ENCODE measurements at places on chromosomes 2 and 18.
A peak's percentile ranks its signal among the peaks of the same experiment; 100 is the strongest.

GRCh38 chr2:54468673-54469072, 12.5 kb downstream of the SPTBN1 start:
- no peak for DNase-seq

GRCh38 chr2:221883976-221884375, 311.9 kb upstream of the EPHA4 start:
- DNase-seq: no peak

DNA sequence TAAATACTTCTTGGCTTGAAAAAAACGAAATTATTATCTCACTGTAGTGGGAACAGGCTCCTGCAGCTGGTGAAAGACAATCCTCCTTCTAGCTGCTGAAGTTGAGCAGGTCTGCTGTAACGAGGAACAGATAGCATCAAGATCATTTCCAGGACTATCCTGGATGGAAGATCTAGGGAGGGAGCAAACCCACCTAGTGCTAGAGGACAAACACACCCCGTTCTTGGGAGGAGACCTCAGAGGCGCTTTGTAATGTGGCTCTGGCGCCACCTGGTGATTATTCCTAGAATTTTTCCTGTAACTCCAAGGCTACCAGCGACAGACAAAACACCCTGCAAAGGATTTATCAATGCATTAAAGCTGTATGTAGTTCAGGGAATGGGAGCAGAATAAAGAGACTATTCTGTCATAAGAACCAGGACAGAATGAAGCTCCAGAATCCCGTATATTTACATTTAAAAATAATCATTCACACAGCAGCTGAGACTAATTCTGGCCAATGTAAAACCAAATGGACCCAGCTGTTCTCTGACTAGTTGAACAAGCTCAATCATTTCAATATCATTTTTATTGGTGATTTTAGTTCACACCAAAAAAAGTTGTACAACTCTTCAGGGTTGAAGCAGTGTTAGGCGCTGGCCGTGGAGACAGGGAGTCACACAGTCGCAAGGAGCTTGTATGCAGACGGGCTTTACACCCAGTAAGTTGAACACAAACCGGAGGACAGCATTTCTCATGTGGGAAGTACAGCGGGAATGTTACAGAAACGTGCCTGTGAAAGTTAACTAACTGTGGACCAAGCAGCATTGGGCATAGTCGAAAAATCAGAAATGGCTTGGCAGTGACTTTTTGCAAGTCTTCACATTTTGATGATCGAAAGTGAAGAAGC, 290.3 kb downstream of the TRIB2 start:
- peak; percentile 38 for DNase-seq

- no peak for DNase-seq
Observed at GRCh38 chr2:9256147-9256546, 49.5 kb downstream of the ASAP2 start.

DNA sequence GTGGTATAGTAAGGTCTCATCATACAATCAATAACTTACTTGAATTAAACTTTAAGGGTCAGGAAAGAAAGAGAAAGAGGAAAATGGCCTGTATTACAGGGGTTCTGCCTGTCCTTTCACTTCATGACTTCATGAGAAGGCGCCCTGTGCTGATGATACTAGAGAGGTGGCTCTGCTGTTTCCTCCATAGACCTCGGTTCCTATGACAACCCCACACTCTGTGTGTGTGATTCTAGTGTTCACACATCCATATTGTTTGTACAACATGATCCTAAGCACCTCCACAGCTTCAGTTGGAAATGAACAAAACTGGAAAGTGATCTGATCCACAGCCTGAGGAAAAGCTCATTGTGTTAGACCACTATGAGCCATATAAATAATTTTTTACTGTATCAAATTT, 7.0 kb upstream of the REEP1 start:
- no peak for DNase-seq

- DNase-seq: no peak
Observed at GRCh38 chr2:201320701-201321100, 36.4 kb downstream of the FLACC1 start.

DNA sequence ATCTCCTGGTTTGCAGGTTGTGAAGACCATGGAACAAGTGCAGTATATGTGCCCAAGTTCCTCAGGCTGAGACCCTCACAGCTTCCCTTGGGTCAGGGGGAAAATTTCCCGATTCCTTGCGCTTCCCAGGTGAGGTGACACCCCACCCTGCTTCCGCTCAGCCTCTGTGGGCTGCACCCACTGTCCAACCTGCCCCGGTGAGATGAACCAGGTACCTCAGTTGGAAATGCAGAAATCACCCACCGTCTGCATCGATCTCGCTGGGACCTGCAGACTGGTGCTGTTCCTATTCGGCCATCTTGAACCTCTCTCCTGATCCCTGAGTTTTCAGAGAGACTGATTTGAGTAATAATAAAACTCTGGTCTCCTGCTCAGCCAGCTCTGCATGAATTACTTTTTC, 30.6 kb downstream of the CHCHD5 start:
- no peak for DNase-seq

DNA sequence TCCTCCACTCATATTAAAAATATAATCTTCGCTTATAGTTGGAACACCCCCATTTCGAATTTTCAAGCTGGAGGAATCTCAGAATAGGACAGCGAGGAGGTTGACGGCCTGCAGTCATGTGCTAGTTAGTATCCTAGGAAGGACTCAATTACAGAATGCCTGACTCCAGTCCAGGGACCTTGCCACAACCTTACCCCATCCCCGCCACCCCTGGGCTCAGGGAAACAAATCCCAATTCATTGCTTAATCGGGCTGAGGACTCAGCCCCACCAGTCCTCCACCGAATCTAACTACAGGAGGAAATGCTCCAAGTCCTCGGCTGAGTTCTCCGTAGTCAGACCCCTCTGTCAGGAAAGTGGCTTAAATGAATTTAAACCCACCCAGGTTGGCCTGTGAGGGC, 31.7 kb upstream of the ZBTB7C start:
- DNase-seq: no peak

GRCh38 chr2:25339791-25340180, 1.9 kb downstream of the DNMT3A start:
- no peak for DNase-seq

- DNase-seq: no peak
Observed at GRCh38 chr2:75186821-75187220, 12.5 kb downstream of the TACR1 start.

DNA sequence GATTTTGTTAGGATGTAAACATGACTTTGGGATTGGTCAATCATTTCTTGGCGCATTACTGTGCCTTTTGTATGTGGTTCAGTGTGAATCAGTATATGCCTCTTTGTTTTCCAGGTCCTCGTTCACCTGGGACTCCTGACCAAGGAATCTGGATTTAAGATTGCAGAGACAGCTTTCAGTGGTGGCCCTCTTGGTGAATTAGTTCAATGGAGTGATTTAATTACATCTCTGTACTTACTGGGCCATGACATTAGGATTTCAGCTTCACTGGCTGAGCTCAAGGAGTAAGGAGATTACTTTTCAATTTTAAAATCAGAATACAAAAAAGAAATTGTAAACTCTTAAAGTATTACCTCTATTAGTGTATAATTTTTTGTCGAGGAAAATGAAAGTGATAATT, 87.6 kb downstream of the MGAT5 start:
- no peak for DNase-seq

DNA sequence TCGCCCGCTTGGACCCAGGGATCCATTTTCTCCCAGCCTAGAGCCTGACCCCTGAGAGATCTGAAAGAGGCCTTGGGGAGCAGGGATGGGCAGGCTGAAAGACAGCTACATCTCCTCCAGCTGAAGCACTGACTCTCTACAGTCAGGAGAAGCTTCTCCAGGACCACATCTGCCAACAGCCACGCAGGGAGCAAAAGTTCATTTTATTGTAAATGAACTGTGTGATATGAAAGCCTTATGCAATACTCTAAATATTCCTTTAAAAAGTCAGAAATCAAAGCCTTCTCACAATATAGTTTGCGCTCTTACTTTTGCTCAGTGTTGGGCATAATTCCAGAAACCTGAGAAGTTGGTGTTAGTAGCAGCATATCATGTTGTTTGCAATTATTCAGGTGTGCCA, 428.9 kb upstream of the RAB6C start:
- no peak for DNase-seq

- no peak for DNase-seq
Observed at GRCh38 chr2:190270298-190270697, 49.3 kb downstream of the HIBCH start.

- no peak for DNase-seq
Observed at GRCh38 chr18:9608298-9608697, 6.1 kb downstream of the PPP4R1 start.

DNA sequence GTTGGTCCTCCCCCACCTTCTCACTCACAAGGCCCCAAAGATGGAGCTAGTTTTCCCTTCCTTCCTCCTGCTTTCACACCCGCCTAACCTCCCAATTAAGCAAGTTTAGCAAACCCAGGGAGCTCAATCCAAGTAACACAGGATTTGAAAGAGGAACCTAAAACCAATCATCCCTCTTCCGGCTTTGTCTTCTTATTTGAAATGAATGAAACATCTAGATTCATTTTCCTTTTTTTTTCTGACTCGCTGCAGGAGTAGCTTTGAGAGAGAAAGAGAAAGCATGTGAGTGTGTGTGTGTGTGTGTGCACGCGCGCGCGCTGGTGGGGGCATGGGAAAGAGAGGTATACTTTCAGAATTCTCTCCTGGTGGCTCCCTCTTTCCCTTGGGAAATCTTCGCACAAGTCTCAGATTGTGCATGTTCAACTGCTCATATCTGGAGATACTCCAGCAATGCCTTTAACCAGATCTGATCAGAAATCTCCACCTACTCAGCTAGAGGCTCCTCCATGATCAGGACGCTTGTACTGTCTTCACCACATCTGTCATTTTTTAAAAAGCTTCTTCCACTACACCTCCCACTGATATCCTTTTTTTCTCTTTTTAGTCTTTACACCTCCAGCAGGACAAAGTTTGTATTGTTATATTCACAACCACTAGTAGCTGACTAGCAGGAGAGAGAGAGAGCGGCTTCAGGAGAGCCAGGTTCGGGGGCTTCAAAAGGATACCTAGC, 1.7 kb downstream of the SLC8A1 start:
- DNase-seq: no peak

DNA sequence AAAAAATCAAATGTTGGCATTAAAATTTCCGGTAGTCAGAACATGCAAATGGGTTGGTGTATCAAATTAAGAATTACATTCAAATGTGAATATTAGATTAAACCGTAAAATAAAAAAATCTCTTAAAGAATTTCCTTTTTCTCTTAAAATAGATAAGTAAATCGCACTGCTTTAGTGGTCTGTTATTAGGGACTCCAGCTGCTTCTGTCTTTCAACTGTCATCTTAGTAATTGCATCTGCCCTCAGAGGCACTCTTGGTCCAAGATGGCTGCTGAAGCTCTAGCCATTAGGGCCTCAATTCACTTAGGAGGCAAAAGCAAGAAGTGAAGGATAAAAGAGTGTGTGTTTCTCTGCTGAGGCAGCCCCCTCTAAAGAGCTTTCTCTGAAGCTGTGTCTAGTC, 132.4 kb downstream of the MGAT5 start:
- DNase-seq: no peak

DNA sequence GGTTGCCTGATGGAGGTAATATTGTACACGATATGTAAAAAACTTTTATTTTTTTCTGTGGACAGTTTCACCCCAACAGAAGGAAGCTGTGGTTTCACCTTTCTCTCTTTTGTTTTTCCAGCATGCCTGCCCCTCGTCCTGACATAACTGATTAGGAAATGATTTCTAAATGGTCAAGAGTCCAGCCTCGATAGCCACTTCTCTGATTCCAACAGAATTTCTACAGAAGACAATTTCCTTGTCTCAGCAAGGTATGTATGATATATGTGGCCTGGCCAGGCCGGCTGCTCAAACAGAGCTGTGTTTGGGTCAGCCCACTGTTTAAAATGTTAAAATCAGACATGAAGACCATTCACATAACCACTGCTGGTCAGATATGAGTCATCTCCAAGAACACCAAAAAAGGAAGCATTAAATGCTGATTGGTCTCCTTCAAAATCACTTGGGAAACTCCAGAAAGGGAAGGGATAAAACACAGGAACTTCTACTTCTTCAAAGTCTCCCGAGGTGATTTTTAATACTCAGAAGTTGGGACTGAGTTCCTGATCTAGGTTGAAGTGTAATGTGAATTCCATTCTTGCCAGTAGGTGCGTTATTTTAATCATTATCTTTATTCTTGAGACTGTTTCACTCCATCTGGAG, 22.3 kb downstream of the ATP8B1 start:
- DNase-seq: no peak

DNA sequence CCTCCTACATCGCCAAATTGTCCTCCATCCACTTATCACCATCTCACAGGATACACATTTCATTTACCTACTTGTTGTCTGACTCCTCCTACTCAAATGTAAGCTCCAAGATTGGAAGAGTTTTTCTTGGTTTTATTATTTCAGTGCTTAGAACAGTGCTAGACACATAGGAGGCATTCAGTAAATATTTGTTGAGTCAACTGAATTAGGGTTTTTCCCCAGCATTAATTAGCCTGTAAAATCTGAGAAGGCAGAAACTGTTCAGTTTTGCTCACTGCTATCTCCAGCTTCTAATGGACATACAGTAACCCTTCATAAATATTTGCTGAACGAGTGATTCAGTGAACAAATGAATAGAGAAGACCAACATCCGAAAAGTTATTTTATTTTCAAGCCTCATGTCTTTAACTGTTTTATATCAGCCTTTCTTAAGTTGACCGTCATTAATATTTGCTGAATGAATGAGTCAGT, 800 bp downstream of the TTC21B start:
- DNase-seq: no peak

- no peak for DNase-seq
Observed at GRCh38 chr18:34942975-34943374, 98.2 kb upstream of the MAPRE2 start.

DNA sequence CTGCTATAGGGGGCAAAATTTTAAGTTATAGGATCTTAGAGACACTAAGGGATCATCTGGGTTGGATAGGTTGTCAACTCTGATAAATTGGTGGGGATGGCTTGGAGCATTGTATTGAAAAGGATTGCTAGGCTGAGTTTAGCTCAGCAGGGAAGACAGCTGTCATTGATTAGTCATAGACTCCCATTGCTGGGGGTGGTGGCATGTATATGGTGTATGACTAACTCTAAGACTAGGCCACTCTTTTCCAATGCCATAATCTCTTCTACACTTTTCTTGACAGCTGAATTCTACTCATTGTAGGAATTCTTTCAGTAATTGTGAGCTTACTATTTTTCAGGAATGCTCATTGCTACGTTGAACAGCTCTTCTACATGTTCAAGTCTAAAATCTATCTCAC, 81.3 kb upstream of the PELI1 start:
- no peak for DNase-seq

DNA sequence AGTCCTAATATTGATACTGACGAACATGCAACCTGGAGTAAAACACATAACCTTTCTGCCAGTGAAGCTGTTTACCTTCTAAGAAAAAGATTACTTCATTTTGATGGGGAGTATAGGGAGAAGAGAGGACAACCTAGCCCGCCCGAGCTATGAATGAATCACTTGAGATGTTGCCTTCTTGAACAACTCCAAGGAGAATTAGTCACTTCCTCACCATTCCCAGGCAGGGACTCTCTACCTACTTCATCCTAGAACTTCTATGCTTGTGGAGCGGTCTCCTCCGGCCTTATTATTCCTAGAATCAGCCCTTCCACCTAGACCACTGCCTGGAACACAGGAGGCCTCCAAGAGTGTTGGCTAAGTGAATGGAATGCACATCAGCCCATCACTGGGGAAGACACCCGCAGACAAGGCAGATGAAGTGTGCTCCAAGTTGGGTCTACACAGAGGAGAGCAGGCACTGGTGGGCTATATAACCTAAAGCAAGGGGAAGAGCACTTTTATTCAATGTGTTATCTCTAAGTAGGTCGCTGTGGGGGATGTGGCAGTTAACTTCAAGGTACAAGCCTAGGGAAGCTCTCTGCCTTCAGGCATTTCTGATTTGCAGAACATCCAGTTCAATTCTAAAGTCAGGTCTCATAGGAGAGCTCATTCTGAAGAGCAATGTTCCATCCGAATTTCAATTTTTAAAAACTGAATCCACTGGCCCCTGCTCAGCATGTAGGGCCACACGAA, 57.4 kb downstream of the STK39 start:
- no peak for DNase-seq

All from central memory CD8-positive, alpha-beta T cell (primary cell).